ENCODE measurements at places on chromosomes 13 and 19. TPM values are rescaled to one million over a fixed set of nuclear protein-coding genes. Genes with fewer than 3 reads are reported as not detected.

DNA sequence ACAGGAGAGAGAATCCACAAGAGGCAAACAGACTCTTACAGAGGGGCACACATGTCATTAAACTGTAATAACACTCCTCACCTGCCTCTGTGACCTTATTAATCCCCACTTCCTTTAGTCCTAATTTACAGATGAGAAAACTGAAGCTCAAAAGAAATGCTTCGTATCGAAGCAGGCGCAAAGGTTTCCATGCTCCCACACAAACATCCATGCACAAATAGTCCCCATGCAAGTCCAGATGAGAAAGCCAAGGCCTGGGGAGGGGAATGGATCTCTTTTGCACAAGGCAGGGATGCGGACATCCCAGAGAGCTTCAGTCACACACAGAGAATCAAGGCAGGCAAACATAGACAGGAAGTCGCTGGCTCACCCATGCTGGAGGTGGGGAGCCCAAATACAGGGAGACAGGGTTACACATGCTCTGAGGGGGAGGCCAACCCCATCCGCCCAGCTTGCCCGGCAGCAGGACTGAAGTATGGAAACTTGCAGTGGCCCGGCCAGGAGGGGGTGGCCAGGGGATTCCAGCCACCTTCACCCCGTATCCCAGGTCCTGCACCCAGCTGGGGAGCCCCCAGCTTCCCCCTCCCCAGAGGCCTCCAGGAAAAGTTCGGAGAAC lies 468 bp downstream of the S1PR5 start:
- DNase-seq, result no peak

DNA sequence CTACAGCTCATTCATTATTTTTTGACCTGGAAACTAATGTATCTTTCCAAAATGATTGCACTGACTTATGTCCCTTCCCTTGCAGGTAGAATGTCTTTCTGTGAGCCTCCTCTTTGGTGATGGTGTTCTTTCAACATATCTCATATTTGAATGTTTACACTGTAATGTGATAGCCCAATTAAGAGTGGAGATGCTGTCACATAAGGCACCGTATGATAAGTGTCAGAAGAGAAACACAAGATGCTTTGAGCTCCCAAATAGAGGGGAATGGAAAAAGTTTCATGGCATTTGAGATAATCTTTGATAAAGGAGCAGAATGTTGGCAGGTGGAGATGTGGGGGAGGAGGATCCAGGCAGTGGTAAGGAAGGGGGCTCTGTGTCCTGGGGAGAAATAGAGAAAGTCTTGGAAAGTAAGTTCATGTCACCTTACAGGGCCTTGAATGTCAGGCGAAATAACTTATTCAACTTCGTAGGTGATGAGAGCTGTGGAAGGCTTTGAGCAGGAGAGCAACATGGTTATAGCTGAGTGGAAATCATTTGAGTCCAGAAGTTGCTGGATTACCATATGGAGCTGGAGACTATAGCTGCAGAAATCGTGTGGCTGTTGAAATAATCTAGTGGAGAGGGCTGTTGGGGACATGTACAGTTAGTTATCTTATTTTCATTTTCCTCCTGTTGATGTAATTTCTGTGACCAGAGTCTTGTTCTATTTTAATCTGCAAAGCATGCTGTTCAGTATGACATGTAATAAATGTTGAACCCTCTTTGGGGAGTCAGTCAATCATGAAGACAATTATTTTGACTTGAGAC lies 10.3 kb upstream of the RNF113B start:
- no peak for DNase-seq

DNA sequence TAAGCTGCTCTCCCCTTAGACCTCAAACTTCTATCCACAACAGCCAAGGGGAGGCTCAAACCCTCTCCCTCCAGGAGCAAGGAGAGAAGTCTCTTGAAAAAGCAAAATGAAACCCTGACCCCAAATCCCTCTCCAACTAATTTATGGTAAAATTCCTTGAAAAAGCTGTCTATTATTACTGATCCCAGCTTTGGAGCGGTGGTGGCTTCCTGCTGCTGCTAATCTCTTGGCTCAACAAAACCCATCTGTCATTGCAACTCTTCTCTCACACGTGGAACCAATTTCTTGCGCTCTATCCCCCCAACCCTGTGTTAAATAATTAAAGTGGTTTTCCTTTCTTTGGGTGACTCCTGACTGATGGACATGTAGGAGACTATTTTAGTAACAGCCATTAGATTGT lies 64.1 kb upstream of the OXGR1 start:
- no peak for DNase-seq

The TEX29 gene
- total RNA-seq, result 1.7 TPM

The B3GNT3 gene
- total RNA-seq, result not detected
